ENCODE measurements at places on chromosomes 6 and 20.

GRCh38 chr6:92380803-92381601, 1038.4 kb downstream of the EPHA7 start:
- no peak for DNase-seq

DNA sequence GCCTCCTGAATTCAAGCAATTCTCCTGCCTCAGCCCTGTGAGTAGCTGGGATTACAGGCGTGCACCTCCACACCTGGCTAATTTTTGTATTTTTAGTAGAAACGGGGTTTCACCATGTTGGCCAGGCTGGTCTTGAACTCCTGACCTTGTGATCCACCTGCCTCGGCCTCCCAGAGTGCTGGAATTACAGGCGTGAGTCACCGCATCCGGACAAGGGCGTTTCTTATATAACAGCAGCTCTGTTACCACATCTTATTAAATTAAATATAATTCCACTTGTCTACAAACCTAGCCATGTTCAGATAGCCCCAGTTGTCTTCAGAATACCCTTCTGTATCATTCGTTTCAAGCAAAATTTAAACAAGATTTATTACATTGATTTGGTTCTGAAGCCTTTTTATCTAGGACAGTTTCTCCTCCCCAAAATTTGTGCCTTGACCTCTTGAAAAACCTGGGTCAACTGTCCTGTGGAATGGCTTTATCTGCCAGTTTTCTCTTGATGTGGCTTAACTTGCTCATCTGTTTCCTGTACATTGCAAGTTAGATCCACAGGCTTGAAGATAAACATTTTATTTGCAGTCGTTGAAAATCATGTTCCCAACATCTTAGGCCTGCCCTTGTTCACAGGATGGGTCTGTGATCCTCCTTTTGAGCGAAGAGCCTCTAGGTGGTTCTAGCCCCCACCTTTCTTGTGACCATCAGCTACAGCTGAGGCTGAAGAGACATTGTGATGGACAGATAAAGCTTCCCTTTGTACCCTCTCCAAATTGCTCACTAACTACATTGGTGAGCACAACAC, 132.2 kb downstream of the ARID1B start:
- DNase-seq, result no peak

- no peak for DNase-seq
These were observed 8.8 kb downstream of the BTBD3 start for GRCh38 chr20:11926292-11926998.

GRCh38 chr6:140462453-140463311, 1088.2 kb upstream of the CITED2 start:
- DNase-seq, result peak; percentile 83

DNA sequence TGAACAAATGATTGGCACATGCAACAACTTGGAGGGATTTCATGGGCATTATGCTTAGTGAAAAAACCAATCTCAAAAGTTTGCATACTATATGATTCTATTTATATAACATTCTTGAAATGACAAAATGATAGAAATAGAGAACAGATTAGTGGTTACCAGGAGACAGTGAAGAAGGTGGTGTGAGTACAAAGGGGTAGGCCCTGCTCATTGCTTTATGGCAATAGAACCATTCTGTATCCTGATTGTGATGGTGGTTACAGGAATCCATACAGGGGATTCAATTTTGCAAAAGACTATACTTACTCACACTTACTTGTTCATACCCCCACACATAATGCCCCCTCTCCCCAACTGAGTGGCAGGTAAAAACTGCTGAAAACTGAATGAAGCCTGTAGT, 30.2 kb upstream of the LAMA4 start:
- DNase-seq, result no peak

- no peak for DNase-seq
These were observed 5.5 kb upstream of the MYLK4 start for GRCh38 chr6:2756241-2756640.

- DNase-seq, result no peak
These were observed 48.9 kb upstream of the ENPP5 start for GRCh38 chr6:46219661-46220060.

DNA sequence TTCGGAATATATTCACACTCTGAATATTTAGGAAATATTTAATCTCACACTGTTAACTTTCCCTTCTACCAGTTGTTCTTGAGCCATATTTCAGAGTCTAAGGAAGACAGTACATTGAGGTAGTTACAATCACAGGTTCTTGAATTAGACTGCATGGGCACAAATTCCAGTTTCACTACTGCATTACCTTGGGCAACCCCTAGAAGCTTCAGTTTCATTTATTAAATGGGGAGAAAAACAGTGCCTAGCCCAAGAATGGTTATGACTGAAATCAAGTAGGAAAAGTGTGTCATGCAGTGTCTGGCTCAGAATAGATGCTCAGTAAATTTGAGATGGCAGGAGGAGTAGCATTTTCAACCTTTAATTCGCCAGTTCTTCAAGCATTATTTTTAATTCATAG, 124.5 kb upstream of the SAMD5 start:
- no peak for DNase-seq

DNA sequence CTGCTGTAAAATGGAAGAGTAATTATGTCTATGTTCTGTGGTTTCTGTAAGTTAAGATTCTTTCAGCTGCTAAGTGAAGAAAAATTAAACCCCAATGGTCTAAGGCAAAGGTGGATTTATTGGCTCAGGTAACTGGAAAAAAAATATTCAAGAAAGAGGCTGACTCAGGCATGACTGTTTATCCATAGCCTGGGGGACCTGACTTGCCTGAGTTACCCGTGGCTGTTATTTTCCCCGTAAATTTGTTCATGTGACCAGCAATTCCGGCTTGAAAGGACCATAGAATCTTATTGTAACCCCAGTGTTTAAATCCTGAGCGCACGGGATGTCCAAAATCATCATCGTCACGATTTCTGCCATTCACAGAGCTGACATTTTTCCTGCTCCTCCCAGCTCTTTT, 32.3 kb upstream of the SULF2 start:
- DNase-seq, result peak; percentile 98

GRCh38 chr6:113340371-113340770, 516.8 kb upstream of the MARCKS start:
- no peak for DNase-seq

DNA sequence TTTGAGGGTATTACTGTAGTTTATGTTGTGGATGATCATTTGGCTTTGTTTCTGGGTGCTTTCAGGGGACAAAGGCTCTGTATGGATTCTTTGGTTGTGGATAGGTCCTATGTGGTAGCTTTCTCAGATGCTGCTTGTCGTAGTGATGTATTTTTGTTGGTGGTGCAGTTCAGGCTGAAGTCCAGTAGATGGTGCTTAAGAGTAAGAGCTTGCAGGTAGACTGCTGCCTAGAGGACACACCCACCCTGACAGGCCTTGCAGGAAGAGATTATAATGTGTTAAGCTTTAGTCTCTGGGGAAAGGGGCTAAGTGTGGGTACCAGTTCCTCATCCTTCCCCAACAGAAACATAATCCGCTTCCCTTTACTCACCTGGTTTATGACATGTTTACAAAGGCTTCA, 62.6 kb upstream of the ADGRB3 start:
- DNase-seq, result peak; percentile 19

DNA sequence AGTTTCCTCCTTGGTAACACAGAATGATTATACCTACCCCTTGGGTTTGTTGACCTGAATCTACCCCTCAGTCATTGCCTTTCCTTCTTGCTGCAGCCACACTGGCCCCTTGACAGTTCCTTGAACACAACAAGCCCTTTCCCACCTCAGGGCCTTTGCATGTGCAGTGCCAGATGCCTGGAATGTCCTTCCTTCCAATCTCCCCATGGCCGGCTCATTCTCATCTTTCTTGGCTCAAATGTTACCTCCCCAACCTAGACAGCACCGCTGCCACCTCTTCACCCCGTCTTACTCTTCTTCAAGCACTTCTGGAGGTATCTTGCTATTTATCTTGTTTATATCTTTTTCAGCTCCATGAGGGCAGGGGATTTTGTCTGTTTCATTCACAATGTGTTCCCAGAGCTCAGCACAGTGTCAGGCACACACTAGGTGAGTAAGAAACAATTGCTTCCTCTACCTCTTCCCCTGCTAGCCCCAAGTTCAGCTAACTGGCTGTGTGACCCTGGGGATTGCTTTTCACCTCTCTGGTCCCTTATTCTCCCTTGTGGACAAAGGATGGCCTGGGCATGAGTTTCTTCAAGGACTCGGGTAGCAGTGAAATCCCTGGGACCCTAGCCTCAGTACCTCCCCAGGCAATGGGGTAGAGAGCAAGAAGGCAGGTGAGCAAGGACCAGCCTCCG, 121.5 kb downstream of the CEBPB start:
- DNase-seq, result no peak

- no peak for DNase-seq
These were observed 4.1 kb upstream of the ZKSCAN8 start for GRCh38 chr6:28137505-28137981.

- peak; percentile 29 for DNase-seq
These were observed 77.5 kb downstream of the C6orf118 start for GRCh38 chr6:165231581-165232561.

DNA sequence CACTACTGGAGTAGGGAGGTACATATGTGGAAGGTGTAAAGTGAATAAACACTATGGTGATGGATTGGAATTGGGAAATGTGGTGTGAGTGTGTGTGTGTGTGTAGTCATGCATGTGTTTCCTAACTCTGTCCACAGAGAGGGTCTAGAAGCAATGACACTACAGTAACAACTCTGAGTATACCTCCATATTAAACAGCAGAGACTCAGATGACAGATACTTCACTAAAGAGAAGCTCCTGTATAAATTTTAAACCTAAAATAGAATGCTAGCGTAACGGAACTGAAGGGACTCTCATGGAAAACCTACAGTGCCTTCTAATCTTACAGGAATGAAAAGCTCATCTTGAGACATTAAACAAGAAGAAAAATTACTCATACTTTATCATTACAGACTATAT, 150.5 kb downstream of the SLC16A10 start:
- no peak for DNase-seq

- no peak for DNase-seq
These were observed 150.5 kb downstream of the SIM1 start for GRCh38 chr6:100314186-100314585.

- DNase-seq, result no peak
These were observed 436.7 kb upstream of the MAP3K7 start for GRCh38 chr6:91023529-91023928.

DNA sequence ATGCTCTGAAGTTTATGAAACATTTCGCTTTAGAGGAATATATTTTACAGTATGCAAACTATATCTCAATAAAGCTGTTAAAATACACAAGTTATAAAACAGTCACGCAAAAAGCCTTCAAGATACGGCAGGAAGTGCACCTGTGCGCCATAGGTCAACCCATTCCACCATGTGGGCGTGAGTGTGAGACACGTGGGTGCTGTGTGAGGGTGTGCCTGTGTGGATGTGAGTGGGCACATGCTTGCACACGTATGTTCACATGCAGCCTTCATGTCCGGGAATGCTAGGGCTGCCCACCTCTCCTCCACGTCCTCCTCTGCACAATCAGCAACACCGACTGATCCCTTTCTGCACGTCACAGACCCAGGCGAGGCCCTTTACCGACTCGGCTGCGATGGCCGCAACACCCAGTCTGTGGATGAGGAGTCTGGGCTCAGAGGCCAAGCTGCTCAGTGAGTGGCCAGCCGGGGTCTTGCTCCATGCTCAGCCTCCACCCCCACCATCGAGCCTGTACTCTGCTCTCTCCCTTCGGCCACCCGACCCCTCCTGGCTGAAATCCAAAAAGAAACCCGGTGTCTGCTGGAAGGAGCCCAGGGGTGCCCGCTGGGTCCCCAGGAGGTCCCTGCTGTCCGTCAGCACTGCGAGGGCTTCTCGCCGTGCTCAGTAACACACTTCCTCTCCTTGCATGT, 3.0 kb upstream of the FRMD1 start:
- no peak for DNase-seq

DNA sequence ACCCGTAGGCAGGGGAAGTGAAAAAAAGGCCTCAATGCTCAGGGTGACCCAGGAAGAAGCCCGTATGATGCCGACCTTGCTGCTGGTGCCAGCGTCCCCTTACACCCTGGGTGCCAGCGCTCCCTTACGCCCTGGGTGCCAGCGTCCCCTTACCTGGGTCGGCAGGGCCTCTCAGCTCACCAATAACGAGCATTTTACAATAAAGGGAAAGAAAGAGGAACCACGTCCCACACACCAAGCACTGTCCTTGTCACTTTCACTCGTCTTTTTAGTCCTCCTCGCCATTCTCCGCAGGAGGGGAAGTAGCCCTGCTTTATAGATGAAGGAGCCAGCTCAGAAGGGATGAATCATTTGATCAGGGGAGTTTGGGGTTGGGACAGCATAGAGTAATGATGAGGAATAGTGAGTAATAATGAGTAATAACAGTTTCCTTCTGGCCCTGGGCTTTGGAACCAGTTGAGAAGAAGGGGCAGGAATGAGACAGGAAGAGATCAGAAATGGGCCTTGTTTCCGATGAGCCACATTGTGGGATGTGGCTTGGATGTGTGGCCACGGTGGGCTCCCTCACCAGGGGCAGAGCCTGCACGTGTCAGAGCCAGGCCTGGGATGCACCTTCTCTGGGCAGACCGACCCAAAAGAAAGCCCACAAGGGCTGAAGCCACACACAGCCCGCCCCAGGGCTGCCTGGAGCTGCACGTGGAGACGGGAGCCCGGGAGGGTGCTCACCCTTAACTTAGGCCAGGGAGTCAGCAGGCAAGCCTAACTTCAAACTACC, 75.7 kb downstream of the SYNJ2 start:
- peak; percentile 93 for DNase-seq

GRCh38 chr6:132797951-132798868, at the start of gene SLC18B1:
Gene SLC18B1 (minus strand): TSS chr6:132798637. CDS start chr6:132798456, 181 bp downstream.
- DNase-seq, result peak; percentile 60

DNA sequence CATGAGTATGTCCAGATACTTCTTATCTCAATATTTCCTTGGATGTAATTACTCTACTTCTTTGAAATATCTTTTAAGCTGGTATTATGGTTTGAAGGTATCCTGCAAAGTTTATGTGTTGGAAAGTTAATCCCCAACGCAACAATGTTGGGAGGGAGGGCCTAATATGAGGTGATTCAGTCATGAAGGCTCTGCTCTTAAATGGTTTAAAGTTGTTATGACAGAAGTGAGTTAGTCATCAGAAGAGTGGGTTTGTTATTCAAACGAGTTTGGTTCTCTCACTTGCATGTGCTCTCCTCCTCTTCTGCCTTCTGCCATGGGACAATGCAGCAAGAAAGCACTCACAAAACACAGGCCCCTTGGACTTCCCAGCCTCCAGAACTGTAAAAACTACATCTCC, 176.3 kb downstream of the KCNQ5 start:
- peak; percentile 33 for DNase-seq

GRCh38 chr6:100658486-100658885, 193.8 kb upstream of the SIM1 start:
- DNase-seq, result no peak

GRCh38 chr6:140052736-140053729, 678.6 kb upstream of the CITED2 start:
- no peak for DNase-seq

DNA sequence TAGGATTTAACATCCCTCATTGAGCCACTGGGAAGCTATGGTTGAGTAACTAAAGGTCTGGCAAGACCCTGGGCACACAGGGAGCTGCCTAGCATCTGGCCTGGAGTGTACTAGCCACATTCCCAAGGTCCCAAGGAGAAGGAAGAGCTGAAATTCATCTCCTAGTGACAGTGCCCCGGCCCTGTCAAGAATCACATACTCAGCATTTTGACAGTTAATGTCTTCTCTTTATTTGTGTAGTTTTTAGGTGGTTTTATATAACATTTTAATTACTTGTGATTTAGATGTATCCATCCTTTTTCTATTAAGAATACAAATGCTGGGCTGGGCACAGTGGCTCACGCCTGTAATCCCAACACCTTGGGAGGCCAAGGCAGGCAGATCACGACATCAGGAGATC, 40.4 kb downstream of the ALDH5A1 start:
- no peak for DNase-seq

- DNase-seq, result no peak
These were observed 238.7 kb downstream of the CDH4 start for GRCh38 chr20:61490721-61491120.

- DNase-seq, result no peak
These were observed 127.8 kb downstream of the SLC16A10 start for GRCh38 chr6:111215131-111215530.

- no peak for DNase-seq
These were observed 698 bp upstream of the SH3BGRL2 start for GRCh38 chr6:79630380-79630882.
